ENCODE measurements at places on chromosomes 1 and 21.

DNA sequence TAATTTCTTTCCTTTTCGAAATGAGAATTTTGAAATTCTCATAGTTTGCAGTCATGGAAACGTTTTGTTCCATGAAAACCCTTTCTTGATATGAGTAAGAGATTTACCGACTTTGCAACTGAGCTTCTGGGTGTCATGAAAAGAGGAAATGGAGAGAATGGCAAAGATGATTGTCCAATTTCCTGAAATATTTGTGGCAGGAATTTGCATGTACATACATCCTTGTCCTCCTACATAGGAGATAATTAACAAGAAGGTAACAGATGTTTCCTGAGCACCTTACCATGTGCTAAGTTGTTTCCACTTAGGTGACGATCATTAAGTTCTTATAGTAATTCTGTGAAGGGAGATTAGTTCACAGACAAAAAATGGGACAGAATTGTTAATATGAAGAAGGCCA is 170.7 kb downstream of the NEGR1 start:
- no peak for DNase-seq

GRCh38 chr1:63653976-63654375 is 60.8 kb downstream of the PGM1 start:
- no peak for DNase-seq

GRCh38 chr1:154411525-154411924 is 6.4 kb downstream of the IL6R start:
- DNase-seq, result no peak

DNA sequence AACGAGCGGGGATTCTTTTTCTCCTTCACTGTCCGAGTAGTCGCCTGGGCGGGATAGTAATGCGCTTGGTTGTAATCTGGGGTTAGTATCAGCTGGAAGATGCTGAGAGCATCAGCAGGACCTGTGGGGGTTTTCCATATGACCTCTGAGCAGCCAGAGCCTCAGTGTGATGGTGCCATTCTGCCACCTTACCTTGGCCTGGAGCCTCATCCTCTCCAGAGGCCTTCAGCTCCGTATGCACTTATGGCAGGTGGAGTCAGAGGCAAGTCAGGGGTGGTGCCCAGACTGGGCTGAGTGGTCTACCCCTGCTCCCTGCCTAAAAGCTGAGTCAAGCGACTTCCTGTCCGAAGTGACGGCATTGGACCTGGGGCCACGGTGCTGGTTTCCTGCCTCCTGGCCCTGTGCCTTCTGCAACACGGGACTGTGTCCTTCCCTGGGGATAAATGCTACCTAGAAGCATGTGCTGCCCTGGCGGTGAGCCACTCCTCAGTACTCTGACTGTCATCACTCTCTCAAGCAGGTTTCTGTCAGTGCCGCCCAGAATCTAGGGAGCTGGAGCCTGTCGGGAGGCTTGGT is 24.7 kb downstream of the TENT5C start:
- DNase-seq, result no peak

DNA sequence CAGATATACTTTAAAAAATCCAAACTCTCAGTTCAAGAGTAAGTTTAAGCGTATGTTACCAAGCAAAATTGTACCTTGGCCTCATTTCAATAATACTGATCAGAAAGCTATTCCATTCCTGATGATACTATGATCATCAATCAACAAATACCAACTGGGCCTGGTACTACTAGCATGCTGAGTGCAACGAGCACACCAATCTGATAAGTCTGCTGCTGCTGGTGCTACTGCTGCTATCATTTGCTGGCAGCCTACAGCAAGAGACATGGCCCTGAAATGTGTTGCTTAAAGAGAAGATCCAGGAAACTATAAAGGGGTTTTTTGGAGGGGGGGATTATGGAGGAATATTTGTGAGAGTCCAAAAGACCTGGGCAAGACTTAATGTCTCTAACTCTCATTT is 39.7 kb downstream of the NME7 start:
- DNase-seq, result no peak

DNA sequence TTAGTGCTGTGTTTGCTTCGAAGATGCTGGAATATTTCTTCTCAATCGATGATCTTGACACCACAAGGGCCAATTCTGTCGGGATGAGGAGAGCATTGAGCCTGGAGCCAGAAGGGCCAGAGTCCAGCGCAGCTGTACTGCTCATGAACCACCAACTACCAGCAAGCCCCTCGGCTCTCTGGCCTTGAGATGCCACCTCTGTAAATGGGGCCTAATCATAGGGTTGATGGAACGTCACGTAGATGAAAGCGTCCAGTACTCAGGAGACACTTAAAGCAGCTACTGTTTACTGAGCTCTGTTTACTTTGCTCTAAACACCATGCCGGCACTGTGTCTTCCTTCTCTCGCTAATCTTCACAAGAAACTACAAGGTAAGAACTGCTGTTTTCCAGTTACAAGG is 26.3 kb downstream of the CCDC185 start:
- DNase-seq, result no peak

GRCh38 chr21:36022427-36023091 is 37.8 kb downstream of the SETD4 start:
- DNase-seq, result no peak

GRCh38 chr1:230850547-230850946 is 17.8 kb downstream of the C1orf198 start:
- no peak for DNase-seq

GRCh38 chr1:113168946-113169345 is 95.9 kb downstream of the LRIG2 start:
- no peak for DNase-seq

DNA sequence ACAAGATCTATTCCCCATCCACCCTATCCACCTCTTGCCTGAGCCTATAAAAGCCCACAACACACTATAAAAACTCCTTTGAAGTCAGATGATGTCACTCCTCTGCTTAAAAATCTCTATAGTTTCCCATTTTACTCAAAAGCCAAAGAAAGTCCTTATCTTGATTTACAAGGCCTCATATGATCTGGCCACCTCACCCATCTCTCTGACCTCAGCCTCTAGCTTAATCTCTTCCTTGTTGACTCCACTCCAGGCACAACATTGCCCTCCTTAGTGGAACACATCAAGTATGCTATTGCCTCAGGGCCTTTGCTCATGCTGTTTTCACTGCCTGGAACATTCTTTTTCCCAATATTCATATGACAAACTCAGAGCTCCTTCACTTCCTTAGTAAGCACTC is 33.3 kb downstream of the ZNF281 start:
- no peak for DNase-seq

DNA sequence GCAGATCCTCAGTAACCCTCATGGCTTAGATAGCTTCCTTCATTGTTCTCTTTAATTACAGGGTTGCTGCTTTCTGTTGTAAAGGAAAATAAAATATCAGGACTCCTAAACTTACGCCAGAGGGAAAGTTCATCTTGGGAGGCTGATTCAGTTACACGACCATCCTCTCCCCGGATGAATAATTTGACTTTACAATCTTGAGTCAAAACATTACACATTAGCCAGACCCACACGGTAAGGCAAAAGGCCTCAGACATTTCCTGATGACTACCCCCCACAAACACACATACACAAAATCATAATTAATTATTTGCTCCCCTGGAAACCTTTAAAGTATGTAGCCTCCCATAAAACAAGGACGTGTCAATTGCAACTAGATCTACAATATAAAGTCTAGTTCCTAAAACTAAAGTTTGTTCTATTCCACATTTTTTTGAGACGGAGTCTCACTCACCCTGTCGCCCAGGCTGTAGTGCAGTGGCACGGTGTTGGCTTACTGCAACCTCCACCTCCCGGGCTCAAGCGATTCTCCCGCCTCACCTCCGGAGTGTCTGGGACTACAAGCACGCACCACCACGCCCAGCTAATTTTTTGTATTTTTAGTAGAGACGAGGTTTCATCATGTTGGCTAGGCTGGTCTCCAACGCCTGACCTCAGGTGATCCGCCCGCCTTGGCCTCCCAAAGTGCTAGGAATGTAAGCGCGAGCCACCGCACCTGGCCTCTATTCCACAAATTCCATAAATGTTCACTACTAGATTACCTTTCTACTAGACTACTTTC is 830 bp upstream of the PRDX1 start:
- no peak for DNase-seq

- peak; percentile 92 for DNase-seq
Observed at GRCh38 chr1:206579747-206580437, 32.4 kb downstream of the EIF2D start.

- no peak for DNase-seq
Observed at GRCh38 chr1:67148516-67149178, 13.9 kb upstream of the C1orf141 start.

GRCh38 chr1:76659171-76659940 is 207.9 kb upstream of the ST6GALNAC5 start:
- DNase-seq, result no peak

DNA sequence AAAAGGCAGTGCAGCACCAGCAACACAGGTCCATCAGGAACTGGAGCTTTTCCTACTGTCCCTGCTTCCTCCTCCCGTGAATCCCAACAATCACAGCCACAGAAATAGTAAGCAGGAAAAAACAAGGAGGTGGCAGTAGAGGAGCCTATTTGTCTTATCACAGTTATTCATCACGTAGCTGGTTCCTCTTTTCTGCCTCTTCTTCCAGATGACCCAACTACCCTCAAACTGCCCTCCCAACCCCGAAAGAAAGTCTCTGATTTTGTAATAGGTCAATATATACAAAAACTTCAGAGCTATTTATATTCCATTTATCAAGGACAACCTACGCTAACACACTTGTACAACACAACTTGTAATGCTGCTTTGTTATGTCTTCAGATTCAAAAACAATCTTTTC is 21.4 kb downstream of the GNB1 start:
- no peak for DNase-seq

DNA sequence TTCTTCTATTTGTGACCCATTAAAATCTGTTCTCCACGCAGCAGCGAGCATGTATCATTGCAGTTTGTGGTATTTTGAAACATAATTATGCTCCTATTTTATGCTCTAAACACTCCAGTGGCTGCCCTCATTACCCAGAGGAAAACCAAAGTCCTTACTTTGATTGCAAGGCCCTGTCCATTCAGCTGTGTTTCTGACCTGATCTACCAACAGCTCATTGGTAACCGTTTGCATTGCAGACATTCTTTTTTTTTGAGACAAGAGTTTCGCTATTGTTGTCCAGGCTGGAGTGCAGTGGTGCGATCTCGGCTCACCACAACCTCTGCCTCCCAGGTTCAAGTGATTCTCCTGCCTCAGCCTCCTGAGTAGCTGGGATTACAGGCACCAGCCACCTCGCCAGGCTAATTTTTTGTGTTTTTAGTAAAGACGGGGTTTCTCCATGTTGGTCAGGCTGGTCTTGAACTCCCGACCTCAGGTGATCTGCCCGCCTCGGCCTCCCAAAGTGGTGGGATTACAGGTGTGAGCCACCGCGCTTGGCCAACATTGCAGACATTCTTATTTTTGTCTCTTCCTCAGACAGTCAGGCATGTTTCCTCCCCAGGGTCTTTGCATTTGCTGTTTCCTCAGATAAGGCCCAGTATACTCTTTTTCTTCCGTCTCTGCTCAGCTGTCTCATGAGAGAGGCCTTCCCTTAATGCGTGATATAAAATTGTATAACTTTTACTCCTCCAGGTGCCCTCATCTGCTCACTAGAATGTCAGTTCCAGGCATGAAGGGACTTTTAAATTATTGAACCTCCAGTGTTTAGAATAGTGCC is 32.5 kb downstream of the THRAP3 start:
- no peak for DNase-seq

DNA sequence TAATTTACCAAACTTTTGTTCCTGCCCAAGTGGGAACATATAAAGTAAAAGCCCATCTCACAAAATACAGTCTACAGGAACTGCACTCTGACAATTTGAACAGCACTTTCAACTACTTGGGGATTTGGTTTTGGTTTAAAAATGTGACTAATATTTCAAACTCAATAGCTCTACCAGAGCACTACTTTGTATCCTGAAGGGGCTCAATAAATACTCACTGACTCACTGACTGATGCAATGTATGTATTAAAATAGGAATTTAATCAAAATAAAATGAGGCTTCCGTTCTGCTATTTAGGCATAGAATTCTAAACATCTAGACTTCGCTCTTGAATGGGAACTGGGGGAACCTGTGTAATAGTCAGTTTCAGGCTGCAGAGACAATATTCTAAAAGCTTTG is 21.9 kb downstream of the EFCAB14 start:
- no peak for DNase-seq

GRCh38 chr1:43009274-43009673 is 50.6 kb upstream of the SLC2A1 start:
- no peak for DNase-seq

DNA sequence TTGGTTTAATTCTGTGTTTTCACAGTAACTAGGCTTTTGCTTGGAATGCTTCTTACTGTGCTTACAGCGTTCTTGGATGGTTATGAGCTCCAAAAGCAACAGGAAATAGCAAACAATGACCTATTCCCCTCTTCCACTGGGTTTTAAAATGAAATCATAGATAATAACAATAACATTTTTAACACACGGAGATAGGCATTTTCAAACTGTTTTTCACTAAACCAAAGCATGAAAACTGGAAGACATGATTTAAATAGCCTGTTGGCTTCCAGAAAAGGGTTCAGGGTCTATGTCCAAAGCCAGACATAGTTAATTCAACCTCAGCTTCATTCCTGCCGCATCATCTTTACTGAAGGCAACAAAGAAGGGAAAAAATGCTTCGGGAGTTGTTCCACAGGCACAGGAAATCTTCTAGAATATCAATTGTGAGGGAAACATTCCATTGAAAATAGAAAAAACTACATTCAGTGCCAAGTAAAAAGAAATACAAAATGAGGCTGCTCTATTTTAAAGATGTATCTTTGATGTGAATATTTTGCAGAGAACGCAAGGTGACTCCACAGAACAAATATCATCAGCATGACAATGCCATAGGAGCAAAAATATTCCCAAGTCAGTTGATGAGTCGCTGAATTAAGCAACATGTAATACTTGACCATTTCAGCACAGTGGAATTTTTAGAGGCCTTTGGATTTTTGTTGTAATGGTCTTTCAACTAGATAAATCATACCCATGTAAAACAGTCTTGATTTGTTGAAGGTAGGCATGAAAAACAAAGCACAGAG is 80.7 kb downstream of the NID1 start:
- DNase-seq, result no peak

DNA sequence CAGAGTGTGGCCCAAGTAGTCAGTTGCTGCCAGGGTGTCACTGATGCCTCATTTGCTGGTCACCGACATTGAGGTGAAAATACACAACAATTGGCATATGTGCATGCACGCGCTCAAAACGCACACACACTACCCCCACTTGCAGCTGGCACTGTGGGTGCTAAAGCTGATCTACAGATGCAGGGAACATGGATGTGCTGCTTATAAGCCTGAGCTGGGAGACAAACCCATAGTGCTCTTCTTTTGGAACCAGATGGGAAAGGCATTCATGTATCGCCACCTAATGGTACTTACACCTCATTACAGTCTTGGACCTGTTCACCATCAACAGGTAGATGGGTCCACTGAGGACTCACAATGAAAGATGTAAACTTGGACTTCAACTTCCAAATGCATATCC is 70.3 kb upstream of the CAMK1G start:
- no peak for DNase-seq

- no peak for DNase-seq
Observed at GRCh38 chr1:73160759-73161158, 878.4 kb upstream of the NEGR1 start.

DNA sequence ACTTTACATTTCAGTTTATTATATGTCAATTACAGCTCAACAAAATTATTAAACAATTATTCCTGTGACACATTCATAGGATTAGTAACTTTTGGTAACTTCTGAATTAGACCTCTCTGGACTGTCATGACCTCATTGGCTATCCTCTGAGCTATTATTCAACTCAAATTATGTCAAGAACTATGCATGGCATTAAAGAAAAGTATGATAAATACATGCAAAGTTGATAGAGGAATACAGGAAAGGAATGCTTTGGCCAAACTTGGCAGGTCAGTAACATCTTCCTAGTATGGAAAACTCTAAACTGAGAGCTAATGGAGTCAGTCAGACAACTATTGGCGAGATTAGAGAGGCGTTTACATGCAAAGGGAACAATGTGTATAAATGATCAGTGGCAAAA is 158.4 kb downstream of the DUSP10 start:
- DNase-seq, result no peak
